ENCODE measurements at places on chromosomes 2 and 18.

DNA sequence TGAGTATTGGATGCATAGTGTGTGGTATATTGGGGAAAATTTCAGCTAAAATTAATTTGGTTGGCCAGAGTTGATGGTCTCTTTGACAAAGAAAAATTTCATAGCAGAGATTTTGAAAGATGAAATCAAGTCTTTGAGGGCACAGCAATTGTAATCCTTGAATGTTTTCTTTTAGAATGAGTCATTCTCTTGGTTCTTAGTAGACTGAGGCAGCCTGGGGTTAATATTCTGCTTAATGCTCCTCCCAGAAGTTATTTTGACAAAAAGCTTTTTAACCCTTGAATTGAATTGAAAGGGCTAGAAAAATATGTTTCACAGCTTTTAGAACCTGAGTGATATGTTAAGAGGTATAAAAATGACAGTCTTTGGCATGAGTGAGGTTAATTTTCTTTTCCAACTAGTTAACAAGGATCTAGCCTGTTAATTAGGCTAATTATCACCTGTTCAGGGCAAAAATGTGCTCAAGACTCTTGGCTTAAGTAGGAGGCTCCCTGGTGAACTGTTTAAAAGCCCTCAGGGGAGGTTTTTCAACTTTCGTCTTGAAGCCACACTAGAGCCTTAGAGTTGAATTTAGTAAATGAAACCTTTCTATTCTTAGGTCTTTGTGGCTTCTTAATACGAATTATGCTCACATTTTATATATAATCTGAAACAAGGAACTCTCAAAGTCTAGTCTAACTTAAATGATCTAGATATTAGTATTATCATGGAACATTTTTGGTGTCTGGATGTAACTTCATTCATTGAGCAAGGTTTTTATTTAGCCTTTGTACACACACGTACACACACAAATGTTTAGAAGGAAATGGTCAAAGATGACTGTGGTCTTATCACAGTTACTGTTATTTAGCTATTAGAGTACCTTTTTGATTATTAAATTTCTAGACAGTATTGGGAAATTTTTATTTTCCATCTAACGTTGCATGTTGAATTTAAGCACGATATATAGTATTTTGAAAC is 272.5 kb downstream of the ZNF407 start:
- DNase-seq, result no peak

DNA sequence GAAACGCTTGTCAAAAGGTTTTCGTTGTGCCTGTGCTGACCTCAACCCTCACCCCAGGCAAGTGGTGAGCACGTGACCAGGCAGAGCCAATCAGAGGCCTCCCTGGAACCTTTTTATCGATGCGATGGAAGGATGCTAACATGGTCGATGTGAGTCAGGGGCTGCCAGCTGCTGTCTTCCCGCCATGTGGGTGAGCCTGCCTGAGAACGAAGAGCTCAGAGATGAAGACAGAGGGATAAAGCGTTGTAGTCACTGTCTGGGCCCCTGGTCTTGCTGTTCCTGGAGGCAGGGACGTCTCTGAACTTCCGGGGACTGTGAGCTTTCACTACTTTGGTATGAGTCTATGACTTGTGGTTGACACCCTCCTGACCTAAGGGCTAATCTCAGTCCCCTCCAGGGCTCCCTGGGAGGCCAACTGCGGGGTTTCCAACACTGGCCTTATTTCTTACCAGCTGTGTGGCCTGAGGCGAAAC is 18.6 kb downstream of the DNMT3A start:
- no peak for DNase-seq

- DNase-seq, result no peak
These were observed 289.2 kb upstream of the CCDC68 start for GRCh38 chr18:55248495-55248894.

GRCh38 chr2:208195531-208195930 is 5.7 kb upstream of the C2orf80 start:
- DNase-seq, result no peak

DNA sequence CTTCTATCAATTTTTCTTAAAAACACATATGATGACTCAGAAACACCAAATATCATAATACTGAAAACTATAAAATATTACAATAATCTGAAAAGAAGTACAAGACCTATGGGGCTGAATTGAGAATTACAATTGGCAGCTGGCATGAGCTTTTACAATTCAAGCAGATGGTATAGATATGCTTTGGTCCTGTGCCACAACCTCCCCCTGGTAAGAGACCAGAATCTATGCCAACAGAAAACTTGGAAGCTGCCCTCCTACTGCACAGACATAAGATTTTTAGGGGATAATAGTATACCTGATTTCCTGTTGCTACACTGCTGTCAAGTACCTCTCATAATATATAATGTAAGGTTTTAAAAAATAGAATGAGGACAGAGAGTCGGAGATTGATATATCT is 46.8 kb upstream of the CDH7 start:
- no peak for DNase-seq

GRCh38 chr2:200189964-200190363 is 116.5 kb upstream of the SPATS2L start:
- no peak for DNase-seq

- no peak for DNase-seq
These were observed 275.9 kb downstream of the TMX3 start for GRCh38 chr18:68438983-68439382.

GRCh38 chr18:63999871-64000270 is 30.0 kb downstream of the SERPINB8 start:
- no peak for DNase-seq

DNA sequence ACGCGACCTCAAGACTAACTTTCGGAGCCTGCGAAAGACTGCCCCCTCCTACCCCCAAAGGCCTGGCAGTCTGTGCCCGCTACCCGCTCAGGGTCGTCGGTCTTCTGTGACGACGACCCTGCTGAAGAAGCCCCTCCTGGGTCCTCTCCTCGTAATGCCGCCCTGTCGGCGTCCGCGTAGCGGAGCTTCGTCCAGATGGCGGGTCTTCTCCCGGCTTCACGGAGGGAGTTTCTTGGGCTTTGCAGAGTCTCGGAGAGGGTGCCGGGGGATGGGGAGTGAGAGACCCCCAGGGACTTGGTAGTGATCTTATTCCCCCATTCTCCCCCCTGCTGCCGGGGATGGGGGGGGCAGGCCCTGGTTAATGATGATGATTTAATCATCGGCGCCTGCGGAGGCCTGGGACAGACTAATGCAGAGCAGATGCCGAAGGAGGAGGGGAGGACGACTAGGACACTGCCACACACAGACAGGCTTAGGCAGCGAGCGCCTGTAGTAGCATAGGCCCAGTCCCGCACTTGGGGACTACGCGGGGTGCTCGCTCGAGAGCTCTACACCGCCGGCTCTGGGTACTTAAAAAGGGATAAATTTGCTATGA is 528 bp upstream of the PCGF1 start:
- no peak for DNase-seq

- no peak for DNase-seq
These were observed 28.0 kb downstream of the KIAA2012 start for GRCh38 chr2:202101026-202101579.

DNA sequence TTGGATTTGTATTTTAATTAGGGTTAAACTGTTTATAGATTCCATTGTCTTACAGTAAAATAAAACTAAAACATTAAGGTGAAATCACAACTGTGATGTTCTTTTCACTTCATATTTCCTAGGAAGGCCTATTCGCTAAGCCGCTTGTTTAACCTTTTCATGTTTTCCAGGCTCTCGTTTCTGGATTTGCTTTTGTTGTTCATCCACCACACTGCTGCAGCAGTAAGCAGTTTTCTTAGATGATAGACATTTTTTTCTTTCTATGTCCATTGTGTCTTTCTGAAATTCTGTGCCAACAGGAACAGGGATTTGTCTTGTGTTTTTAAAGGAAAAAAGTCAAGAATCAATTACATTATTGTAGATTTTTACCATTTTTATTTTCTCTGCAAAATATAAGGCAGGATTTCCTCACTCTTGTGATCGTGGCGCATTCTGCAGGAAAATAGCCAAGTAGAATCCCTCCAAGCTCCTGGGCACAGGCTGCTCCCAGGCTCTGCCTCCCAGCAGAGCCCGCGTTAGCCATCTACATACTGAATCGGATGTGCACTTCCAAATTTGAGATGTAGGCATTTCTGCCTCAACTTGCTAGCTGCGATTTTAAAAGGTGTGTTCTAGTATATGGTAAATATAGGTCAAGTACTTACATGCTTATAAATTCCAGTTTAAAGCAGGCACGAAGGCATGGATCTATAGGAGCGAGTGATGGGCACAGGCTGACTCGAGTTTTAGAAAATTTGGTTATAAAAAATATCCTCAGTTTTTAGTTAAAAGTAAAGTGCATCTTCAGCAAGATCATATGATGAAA is 10.2 kb downstream of the TSHZ1 start:
- DNase-seq, result no peak

DNA sequence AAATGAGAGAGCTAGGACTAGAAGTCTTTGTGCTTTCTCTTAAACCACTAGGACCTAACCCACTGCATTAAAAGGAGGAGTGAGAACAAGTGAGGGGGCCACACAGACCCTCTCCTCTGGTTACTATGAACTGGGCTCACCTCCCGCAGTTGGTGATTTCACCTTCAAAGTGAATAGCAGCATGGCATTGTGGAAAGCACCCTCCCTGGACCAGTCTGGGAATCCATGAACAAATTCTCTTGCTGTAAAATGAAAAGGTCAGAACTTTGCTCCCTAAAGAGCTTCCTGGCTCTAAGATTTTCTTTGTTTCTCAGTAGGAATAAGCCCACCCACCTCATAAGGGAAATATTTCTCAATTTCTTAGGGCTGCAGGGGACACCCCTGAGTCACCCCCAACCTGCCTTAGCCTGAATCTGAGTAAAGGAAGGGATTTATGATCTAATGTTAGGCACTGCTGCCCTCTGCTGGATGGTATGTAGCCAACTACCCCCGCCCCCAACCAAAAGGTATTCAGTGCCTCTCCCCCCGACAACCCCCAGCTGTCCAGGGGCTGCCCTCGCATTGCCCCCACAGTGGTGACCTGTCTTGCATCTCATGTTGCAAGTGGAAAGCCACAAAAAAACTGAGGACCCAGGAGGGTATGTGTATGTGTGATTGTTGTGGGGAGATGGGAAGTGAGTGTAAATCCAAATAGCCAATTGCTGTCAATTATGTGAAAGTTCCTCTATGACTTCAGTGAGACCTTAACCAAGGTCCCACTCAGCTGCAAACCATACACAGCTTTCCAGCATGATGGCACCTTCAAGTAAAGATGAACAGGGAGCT is 230.9 kb upstream of the SLC14A2 start:
- peak; percentile 59 for DNase-seq

- DNase-seq, result no peak
These were observed 72.2 kb downstream of the LNPK start for GRCh38 chr2:175929850-175930249.

GRCh38 chr2:233674314-233674713 is 2.6 kb downstream of the UGT1A9 start:
- DNase-seq, result no peak

DNA sequence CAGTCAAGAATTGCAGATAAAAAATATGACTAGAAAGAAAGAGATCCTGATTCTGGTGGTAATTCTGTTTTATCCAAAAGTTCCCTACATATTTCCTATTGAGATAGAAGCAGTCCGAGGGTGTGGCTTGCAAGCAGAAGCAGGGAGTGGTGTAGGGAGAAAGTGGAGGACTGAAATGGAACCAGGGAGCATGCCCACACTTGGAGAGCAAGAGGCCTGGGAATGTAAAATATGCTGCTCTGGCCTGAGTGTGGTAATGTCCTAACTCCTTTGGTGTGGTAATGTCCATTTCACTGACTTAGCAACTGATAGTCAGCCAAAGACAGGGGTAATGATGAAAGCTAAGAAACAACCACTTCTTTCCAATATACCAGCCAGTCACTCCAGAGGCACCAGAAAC is 30.1 kb upstream of the FMNL2 start:
- DNase-seq, result peak; percentile 31

- no peak for DNase-seq
These were observed 180.8 kb upstream of the ATP5MC3 start for GRCh38 chr2:175362331-175362730.

- DNase-seq, result no peak
These were observed 244.1 kb upstream of the NRP2 start for GRCh38 chr2:205438241-205438640.

- DNase-seq, result no peak
These were observed 50.9 kb downstream of the HS1BP3 start for GRCh38 chr2:20599861-20600461.

- no peak for DNase-seq
These were observed 103.8 kb upstream of the ST3GAL5 start for GRCh38 chr2:85992611-85993010.

DNA sequence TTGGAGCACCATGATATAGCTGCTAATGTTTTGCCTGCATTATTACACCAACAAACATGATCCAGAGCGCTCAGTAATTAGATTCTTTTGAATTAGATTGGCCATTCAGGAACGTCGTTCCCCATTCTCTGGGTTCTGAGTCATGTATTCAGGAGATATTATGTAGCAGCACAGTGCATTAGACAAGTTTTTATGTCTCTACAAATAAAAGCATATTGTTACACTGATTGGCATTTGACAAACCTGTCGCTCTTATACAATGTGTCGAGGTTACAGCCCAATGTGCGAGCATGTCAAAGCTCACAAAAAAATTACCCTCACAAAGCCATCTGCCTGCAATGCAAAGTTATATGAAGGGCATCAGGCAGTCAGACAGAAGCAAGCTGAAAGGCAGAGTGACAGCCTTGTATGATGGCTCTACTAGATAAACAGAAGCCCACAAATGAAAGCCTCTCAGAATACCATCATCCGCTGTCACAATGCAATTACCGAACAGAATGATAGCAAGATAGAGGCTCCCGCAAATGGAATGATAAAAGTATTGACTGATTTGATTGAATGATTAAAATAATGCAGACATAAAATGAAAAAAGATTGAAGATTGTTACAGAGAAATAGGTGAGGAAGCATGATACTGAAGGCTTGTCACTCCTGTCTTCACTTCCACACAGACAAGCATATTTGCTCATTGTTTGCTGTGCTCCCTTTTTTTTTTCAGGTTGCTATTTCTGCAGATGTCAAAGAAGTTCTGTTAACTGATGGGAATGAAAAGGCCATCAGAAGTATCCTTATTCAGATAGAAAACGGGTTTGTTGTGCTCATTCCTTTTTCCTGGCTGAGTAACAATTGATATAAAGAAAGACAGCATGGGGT is 234.6 kb upstream of the SIX3 start:
- DNase-seq, result no peak

- peak; percentile 82 for DNase-seq
These were observed 4.8 kb upstream of the CDC42EP3 start for GRCh38 chr2:37676274-37676673.

DNA sequence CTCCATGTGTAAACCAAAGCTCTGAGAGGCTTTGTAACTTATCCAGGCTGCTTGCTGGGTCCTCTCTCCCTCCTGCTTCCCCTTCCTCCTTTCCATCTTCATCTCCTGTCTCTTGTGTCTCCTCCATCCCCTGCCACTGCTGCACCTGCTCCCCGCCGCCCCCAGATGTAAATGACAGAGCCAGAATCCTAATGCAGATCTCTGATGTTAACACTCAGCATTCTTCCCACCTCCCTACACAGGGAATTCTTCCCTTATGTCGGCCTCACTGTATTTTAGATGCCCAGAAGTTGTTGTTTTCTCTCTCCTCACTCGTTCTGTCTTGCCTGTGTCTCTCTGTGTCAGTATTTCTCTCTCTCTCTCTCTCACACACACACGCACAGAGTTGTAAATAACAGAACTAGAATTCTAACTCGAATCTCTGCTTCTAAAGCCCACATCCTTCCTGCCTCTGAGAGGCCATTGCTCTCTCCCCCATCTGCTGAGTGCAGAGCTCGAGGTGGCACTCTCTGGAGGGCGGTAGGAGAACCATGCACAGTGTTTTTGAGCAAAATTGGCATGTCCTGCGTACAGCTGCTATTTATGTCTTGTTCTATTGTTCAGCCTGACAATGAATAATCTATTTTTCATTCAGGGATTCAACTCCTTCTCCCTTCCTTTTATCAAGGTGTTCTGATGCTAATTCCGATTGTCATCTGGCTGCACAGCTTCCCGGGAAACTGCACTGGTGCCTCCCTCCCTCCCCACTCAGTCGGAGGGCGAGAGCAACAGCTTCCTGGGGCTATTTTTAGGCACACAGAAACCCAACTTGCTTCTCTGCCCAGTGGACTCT is 219.9 kb downstream of the SH3RF3 start:
- DNase-seq, result no peak
